ENCODE measurements at places on chromosomes 3 and 15.
A peak's percentile ranks its signal among the peaks of the same experiment; 100 is the strongest.

GRCh38 chr3:179603321-179603720, 1.1 kb downstream of the MRPL47 start:
- peak; percentile 16 for DNase-seq

GRCh38 chr3:170178651-170179050, 2.9 kb downstream of the PHC3 start:
- no peak for DNase-seq

- DNase-seq, result no peak
Measured at GRCh38 chr3:39748002-39748401, 61.4 kb upstream of the MYRIP start.

GRCh38 chr15:58775402-58775801, 4.3 kb downstream of the MINDY2 start:
- DNase-seq, result no peak

DNA sequence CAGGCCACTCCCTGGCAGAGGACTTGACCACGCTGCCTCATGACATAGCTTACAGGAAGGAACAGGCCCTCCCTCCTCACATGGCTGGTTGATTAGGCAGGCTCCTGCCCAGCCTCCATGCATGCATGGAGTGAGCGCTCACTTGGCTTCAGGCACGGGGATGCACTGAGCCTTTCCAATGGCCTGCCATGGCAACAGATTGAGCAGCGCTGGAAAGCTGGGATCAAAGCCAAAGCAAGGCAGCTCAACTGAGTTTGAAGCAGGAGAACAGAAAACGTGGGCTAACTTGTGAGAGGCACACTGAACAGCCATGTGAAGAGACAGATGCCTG, 5.9 kb upstream of the GRAMD2A start:
- DNase-seq, result no peak

GRCh38 chr15:88636050-88636449, 2.8 kb upstream of the ISG20 start:
- DNase-seq, result no peak

DNA sequence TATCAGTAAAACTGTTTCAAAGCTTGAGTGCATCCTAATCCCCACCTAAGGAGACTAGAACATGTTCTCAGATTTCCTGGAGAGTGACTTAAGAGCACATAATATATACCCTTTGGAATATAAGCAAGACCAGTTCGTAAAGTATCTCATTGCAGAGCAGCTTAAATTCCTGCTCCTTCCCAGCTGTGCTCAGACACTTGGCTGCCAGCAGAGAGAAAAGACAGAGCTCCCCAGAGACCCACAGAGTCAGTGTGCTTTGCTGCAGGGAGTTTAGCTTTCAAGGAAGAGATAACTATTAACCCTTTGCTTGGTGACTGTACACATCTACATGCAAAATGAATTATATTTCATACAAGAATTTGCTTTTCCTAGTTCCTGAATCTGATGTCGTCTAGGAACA, 338.1 kb upstream of the ARHGEF26 start:
- DNase-seq, result no peak

DNA sequence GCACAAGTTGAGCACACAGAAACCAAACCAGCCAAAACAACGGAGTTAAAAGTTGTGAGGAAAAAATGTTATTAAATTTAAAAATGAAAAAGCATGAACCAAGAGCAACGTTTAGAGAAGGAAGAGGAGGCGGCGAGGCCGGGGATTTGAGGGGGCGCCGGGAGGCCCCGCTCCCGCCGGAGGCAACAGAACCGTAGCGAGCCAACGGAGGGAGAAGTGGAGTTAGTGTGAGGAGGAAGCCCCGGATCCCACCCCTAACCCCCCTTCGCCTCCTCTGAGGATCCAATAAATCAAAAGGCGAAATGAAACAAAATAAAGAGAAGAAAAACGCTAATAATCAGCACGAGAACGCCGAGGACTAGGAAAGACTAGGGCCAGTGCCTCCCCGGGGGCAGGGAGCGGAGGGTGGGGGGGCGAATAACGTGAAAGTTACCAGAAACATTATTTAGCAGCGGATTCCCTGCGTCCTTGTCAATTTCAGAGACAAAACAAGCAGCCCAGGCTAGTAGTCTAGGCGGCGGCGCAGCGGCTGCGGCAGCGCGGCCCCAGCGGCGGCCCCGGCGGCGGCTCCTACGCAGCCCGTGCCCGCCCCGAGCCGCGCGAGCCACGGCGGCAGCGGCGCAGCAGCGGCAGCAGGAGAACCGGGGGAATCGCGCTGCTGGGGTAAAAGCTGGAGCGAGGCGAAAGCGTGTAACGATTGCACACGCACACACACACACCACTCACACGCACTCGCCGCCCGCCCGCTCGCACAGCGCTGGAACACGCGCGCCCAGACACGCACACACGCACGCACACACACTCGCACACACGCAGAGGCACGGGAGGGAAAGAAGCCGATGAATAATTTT, 1.7 kb downstream of the MEIS2 start:
- peak; percentile 53 for DNase-seq

- DNase-seq, result peak; percentile 37
Measured at GRCh38 chr3:188489639-188490405, 335.9 kb downstream of the LPP start.

DNA sequence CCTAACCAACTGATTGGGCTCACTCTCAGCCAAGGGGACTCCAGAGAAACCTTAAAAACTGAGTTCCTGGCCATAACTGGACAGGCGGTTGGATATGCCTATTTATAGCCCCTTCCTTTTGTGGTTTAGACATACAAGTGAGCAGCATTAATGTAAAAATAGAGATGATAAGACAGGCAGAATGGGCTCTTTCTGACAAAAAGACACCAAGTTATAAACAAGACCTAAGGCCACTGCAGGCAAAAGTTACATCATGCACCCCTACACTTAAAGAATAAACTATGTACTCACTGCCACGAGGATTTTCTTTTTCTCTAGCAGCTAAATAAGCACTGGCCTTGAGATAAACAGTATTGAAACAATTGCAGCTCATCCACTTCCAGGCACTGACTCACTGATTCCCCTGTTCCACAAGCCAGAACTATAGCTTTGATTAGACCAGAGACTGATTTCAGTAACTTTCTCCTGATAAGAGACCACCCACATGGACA, 30.1 kb downstream of the SUCNR1 start:
- DNase-seq, result peak; percentile 95

GRCh38 chr3:171113716-171114115, 87.2 kb upstream of the SLC2A2 start:
- DNase-seq, result peak; percentile 5

GRCh38 chr3:10380906-10381305, 60.0 kb upstream of the SEC13 start:
- no peak for DNase-seq

DNA sequence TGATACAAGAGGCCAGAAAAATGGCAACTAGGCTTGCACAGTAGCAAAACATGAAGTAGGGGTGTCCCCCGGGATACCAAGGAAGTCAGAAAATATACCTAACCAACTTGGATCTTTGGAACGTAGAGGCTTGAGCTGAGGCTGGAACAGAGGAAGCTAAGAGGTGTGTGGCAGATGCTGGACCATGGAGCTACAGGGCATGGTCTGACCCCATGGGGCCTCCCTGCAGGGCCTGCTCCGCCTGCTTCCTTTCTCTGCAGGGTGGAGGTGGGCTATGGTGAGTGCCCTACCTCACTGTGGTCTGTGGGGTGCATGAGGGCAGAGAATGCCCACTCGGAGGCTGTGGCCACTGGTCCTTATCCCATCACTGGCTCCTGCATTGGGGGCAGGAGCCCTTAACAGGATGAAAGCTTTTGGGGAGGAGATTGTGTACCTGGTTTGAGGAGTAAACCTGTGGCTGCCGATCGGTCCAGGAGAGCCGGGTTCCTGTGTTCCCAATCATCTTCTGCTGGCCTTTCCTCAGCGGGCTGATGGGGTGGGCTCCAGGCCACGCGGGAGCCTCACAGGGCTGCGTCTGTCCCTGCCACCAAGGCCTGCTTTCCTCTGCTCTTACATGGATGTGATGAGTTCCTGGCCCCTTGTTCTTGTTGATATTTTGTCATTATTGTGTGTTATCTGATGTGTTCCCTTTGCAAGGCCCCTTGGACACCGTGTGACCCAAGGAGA, 96.8 kb downstream of the OCA2 start:
- no peak for DNase-seq

GRCh38 chr3:24740326-24740725, 245.7 kb upstream of the THRB start:
- DNase-seq, result no peak

DNA sequence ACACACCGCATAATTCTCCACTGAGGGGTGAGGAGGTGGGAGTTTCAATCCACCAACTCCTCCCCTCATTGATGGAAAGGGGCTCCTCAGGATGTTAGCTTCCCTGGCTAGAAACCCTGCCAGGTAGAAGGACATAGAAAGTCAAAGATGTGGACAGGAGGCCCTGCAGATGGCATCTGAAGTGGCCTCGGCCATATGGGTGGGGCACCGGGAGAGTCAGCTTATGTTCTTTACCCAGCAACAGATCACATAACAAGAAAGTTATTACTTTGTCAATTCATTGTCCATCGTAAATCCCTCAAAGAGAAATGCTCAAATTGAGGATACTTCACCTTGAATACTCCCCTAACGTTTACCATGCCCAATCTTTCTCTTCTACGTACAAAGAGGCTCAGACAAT, 97.3 kb upstream of the ARHGEF3 start:
- no peak for DNase-seq

DNA sequence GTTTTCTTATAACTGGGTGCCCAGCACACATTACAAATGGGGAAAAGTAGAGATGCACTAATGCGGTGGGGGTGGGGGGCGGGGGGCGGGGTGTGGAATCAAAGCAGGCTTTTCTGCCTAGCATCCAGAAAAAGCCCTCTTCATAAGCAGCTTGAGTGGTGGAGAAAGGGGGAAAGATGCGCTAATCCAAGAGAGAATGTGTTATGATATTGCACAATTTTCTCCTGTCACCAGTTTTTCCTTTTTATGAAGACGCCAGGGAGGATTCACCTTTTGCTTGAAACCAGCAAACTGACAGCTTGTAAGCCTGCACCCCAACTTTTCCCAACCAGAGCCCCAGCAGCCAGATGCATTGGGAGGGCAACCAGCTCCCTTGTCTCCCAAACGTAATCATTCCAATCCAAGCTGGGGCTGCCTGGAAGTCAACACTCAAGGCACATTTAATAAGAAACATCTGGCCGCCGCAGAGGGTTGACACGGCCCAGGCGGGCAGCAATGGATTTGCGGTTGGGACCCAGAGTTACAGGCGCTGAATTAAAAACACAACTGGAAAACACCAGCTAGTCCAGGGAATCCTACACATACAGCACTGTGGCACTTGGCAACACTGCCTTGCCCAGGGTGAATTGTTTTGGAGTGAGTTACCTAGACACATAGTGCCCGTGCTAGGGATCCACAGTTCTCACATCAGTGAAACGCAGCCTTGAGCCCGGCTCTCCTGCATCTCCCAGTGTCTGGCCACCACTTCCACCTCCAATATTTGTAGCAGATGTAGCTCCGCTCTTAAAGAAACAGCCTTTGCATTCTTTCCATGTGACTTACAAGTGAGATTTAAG, 218.5 kb upstream of the PRICKLE2 start:
- DNase-seq, result no peak

- DNase-seq, result peak; percentile 61
Measured at GRCh38 chr3:17258823-17259436, 374.2 kb downstream of the PLCL2 start.

DNA sequence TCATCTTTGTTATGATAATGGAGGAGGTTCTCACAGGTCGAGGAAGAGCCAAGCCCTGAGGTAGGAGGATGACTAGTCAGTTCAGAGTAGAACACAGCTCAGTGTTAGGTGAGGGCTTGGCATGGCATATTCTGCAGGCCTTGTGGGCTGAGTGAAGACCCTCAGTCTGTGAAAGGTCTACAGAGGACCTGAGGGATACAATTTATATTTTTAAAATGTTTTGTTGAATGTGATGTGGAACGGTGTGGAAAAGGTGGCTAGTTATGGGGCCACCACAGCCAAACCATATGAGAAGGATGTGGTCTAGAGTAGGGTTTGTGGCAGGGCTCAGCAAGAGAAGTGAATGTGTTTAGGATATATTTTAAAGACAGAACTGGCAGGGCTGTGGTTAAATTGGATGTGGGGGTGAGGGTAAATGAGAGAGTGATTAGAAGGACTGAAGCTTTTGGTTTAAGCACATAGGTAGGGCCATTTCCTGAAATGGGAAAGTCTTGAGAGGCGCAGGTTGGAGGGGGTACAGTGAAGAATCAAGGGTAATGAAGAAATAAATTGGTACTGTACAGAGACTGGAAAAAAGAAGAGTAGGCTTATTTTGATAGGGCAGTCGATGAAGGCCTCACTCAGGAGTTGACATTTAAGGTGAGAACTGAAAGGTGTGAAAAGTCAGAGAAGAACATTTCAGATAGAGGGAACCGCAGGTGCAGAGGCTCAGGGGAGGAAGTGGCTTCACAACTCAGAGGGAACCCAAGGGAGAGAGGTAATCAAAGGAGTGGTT, 60.5 kb downstream of the SPTSSB start:
- no peak for DNase-seq

DNA sequence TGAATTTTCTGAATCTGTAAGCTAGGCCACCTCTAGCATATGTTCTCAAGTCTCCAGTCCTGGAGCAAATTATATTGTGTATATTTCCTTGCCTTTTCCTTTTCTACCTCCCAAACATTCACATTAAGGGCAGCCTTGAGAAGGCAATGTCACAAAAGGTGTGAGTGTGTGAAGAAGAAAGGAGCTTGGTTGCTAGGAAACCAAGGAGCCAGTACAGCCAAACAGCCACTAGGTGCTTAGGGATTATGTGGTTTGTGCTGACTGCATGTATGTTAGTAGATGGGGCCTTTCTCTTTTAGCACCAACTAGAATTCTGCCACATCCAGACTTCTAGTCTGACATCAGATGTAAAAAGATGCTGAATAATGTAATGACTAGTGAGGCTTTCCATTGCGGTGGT, 118.8 kb upstream of the DAZL start:
- peak; percentile 30 for DNase-seq

GRCh38 chr3:119229190-119229589, 11.5 kb downstream of the B4GALT4 start:
- DNase-seq, result no peak

DNA sequence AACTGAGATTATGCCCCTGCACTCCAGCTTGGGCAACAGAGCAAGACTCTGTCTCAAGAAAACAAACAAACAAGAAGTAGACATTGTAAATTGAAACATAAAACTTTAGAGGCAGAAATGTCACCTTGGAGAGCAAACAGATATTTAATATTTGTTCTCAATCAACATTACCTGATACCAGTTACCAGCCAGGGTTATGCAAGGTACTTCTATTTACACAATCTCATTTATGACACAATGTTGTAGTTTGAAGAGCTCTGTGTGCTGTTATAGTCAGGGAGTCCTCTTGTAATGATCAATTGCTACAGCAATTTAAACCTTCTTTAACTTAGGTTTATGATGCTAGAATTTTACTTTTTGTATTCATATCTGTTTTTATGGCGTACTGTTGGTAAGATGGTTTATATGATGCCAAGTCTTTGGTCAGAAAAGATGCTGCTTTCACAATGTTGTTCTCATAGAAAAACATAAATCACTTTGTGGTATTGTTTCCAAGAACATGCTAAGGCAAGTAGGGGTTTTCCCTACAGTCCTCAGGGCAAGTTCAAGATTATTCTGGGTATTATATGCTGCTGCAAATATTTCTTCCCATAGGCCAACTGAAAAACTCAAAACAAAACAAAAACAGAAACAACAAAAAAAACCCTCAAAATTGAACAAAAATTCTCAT, 173.5 kb downstream of the TNIK start:
- no peak for DNase-seq

GRCh38 chr15:33278816-33279612, 31.8 kb upstream of the RYR3 start:
- DNase-seq, result no peak

Data from KBM-7 (cell line).